Stimulated activated CD4-positive, alpha-beta T cell treated with anti-CD3 and anti-CD28 coated beads, Interleukin-4, amount 100 ng/mL, for 24 hours (primary cell): ENCODE measurements at places on chromosomes 3 and 15.

GRCh38 chr3:105327662-105328337, 38.9 kb upstream of the ALCAM start:
- no peak for DNase-seq

DNA sequence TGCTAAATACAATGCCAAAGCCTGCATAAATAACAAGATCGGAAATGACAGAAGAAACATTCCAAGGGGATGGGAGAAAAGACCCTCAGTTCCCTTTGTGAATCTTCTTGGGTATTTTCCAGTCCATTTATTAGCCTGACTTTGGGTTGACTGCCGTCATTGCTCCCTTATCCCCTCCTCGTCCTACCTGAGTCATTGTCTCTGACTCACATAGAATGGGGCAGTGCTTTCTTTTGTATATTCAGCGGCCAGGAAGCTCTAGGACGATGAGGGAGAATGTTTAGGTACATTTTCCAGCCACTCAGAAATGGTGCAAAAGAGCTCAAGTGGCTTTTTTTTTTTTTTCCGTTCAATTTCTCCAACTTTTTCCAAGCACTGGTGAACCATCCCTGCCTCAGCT, 71.6 kb downstream of the KAT2B start:
- no peak for DNase-seq

DNA sequence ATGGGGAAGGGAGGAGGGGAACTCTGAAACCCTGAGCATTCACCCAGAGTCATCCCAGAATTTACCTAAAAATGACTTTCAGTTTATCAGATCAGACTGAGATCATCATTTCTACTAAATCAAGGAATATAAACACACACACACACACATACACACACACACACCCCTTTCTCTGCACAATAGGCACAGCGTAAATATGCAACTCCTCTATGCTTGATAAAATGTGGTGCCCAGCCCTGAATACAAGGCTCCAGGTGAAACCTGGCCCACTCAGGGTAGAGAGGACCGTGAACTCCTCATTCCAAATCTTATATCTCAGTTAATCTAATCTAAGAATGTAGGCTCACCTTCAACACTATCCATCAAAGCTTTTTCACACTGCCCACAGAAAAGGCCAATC, 31.8 kb upstream of the SEC22A start:
- DNase-seq, result no peak

DNA sequence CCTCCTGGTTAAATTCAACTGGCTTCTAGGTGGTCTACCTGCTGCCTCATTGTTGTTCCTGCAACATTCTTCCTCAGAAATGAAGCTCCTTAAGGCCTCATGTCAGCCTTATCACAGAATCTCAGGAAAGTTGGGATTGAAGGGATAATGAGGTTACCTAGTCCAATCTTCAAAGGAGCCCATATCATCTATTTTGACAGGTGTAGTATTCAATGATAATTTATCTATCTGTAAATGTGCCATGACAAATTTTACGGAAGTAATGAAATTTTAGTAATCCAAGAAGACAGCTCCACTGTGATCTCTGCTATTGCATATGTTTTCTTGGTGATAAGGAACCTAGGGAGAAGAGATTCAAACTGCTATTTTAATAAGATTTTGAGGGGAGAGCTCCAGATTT, 973.8 kb downstream of the ROBO2 start:
- DNase-seq, result no peak

DNA sequence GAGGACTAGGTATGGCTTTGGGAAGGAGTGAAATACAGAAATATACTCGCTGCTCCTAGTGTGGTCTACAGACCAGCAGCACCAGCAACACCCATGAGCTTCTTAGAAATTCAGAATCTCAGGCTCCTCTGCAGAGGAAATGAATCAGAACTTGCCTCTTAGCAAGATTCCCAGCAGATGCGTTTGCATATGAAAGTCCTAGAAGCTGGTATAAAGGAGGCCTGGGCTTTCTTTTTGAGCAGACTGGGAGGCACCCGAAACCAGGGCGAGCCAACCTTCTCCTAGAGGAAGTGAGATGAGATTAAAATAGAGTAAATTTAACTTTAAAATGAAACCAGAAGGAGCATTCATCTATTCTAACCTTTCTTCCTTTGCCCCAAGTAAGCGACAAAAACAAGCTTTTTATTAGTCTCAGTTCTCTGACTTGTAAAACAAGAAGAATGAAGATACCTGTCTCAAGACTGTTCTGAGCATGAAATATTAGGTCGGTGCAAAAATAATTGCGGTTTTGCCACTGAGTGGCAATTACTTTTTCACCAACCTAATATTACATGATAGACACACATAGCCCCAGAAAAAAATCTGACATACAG, 140.0 kb downstream of the PDZRN3 start:
- DNase-seq, result no peak

- DNase-seq, result no peak
Measured at GRCh38 chr15:42368096-42368495, 8.8 kb downstream of the CAPN3 start.

DNA sequence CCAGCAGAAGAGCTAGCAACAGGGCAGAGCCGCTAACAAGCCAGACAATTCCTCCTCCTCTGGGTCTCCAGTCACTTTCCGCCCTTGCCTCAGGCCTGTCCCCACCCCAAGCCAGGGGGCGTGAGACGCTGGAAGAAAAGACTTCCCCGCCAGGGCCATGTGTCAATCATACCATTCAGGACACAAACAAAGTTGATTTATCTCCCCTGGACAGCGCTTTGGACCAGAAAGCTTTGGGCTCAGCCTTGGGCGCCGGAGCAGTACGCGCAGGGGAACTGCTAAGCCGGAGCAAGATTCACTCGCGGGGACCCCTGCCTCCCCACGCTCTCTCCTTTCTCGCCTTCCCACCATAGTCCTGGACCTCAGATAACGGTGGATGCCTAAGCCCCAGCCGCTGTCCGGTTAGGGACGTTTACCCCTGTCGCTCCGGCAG, 479 bp downstream of the LRRC2 start:
- DNase-seq, result no peak

DNA sequence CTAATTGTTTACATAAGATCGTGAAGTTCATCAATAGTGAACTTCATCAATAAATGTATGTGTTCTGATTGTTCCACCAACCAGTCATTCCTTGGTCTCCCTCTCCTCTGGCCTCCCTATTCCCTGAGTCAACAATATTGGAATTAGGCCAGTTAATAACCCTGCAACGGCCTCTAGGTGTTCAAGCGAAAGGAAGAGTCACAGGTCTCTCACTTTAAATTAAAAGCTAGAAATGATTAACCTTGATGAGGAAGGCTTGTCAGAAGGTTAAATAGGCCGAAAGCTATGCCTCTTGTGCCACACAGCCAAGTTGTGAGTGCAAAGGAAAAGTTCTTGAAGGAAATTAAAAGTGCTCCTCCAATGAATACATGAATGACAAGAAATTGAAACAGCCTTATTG, 89.4 kb upstream of the ACKR4 start:
- DNase-seq, result no peak

- DNase-seq, result no peak
Measured at GRCh38 chr3:167375478-167375877, 4.6 kb downstream of the ZBBX start.

DNA sequence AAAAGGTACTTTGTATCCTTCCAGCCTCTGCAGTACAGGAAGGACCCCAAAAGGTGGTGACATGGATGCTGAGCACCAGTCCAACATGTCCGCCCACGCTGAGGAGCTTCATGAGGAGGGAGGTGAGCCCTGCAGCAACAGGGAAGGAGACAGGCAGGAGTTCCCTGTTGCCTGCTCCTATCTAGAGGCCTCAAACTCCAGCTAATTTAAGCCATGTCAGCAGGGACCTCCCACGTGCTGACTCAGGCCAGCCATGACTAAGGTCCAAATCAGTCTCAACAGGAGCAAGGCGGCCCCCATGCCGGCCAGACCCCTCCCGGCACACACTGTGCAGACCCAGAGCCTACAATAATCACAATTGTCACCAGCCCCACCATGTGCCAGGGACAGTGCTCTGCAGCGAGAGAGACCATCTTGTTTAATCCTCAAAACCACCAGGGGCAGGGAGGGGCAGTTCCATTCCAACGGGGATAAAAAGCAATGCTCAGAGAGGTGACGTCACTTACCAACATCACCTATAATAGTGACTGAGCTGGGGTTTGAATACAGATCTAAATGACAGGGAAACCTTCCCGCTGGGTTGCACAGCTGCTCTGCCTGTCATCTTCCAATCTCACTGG, 54.5 kb upstream of the GATA2 start:
- DNase-seq, result no peak

GRCh38 chr3:140206196-140207040, 271.4 kb downstream of the CLSTN2 start:
- no peak for DNase-seq

DNA sequence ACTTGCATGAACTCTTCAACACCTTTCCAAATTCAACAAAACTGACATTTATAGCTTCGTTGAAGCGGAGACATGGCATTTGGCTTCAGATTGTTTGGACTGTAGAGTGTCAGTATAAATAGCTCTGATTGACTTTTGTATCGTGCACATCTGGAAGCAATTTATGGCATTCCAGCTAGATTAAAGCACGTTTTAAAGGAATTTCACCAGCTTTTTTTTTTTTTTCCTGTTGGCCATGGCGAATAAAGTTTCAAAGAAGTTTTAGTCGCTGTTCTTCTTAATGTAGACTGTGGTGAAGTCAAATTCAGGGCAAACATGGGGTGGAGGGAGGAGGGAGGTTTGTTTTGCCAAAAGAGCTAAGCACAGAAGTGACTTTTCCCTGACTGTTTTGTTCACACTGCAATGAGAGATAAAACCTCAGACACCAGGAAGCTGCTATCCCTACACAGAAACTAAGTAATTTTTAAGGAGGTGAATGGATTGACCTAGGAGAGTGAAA, 391.0 kb upstream of the RARB start:
- no peak for DNase-seq

- DNase-seq, result no peak
Measured at GRCh38 chr3:100928638-100929428, 64.4 kb downstream of the ABI3BP start.

GRCh38 chr15:84079885-84080777, 155.4 kb upstream of the GOLGA6L4 start:
- DNase-seq, result peak; percentile 37

- no peak for DNase-seq
Measured at GRCh38 chr3:141330235-141330634, 38.1 kb upstream of the ZBTB38 start.

- no peak for DNase-seq
Measured at GRCh38 chr3:53998980-53999379, 107.3 kb upstream of the SELENOK start.

- DNase-seq, result no peak
Measured at GRCh38 chr3:18297126-18297525, 128.0 kb downstream of the SATB1 start.

DNA sequence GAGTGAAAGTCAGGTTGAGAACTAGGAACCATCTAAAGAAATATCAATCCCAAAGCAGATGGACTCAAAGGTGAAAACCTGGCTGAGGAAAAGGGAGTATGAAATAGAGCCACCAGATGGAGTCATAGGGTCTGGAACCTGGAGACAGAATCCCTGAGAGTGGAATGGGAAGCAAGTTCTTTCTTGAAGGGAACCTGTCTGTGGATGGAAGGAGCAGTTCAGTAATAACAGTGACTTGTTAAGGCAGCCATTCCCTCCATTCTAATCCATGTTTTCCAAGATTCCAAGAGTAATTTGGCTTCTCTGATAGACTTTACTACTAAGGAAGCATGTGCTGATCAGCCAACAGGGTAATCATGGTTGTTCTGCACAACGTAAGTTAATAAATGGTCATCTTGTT, 22.5 kb upstream of the AQP9 start:
- no peak for DNase-seq

DNA sequence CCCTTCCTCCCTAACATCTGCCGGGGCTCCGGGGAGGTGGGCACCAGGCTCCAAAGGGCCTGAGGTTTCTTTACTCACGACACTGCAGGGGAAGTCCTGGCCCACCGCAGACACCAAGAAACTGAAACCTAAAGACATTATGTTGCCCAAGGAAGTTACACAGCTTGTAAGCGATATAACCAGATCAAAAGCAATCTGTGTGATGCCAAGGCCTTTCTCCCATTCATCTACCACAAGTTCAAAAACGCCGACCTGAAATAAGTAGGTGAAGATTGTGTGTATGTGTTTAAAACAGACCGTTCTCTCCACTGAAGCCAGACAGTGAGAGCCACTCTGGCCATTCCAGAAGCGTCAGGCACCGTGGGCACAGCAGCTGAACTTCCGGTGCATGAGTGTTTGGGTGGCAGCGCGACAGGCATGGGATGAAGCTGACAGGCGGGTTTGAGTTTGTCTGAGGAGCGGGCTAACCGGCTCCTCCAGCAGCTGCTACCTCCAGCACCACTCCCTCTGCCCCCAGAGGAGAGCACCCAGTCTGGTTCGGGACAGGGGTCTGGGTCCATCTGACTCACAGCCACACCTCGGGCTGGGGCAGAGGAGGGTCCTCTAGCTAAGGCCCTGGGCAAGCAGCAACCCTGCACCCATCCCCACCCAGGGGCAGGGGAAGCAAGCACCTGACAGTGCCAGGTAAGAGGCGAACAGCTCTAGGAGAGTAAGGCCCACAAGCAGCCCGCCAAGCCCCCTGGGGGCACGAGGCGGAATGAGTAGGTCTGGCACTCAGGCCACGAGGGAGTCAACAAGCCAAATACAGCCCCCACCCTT, 1.3 kb downstream of the TNK2 start:
- peak; percentile 77 for DNase-seq

DNA sequence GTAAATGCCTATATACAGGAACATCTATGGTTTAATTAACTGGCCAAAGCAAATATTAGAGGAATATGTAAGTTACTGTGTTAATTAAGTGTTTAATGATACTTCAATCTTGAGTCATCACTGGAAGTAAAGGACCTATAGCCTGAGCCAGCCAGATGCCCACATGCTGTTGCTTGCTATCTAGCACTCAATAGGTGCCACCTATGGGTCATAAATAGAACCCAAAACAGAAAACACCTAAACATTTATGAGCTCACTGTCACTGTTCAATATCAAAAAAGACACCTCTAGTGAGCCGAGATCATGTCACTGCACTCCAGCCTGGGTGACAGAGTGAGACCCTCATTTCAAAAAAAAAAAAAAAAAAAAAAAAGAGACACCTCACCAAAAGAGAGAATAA, 48.4 kb upstream of the IP6K2 start:
- DNase-seq, result no peak

DNA sequence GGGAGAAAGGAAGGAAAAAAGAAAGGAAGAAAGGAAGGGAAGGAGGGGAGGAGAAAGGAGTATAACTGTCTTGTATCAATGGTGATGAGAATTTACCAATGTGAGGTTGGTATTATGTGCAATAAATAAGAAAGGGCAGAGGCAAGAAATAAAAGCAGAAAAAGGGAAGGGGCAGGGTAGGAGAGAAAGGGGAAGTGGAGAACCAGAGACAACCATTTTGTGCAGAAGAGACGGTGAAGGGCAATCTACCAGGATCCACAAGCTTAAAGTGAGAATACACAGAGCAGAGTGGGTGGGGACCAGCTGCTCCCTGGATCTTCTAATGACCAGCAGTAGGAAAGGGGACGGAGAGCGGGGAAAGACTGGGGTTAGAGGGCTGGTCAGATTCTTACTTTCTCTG, 106.9 kb upstream of the SLCO2A1 start:
- DNase-seq, result no peak

GRCh38 chr15:28085489-28086174, 13.5 kb downstream of the OCA2 start:
- no peak for DNase-seq
